Temporal lobe (tissue), 4 donors: ENCODE measurements at places on chromosomes 1 and 21. TPM values are rescaled to one million over a fixed set of nuclear protein-coding genes. Genes with fewer than 3 reads are reported as not detected.

Gene C8A
- total RNA-seq, result not detected

Gene RIMKLA
- 20.9 TPM for total RNA-seq

Gene SELL
- 0.49 TPM for total RNA-seq

Gene KAZN
- total RNA-seq, result 22.6 TPM

Gene CYP4X1
- total RNA-seq, result 13.8 TPM

Gene TMEM54
- 3.7 TPM for total RNA-seq

Gene PTPRC
- total RNA-seq, result 3.0 TPM

Gene FAM78B
- 6.6 TPM for total RNA-seq

Gene DLGAP3
- total RNA-seq, result 5.9 TPM

Gene KCNQ4
- 1.2 TPM for total RNA-seq

Gene SEMA6C
- 24.8 TPM for total RNA-seq

Gene NHLH1
- total RNA-seq, result 0.98 TPM

Gene ZMYM4
- 73.0 TPM for total RNA-seq

Gene MTF2
- 46.0 TPM for total RNA-seq

Gene EDARADD
- total RNA-seq, result 3.4 TPM

Gene BSDC1
- total RNA-seq, result 55.6 TPM

Gene OR2W3
- total RNA-seq, result 2.5 TPM

Gene TRIM63
- total RNA-seq, result not detected
